ENCODE measurements at places on chromosomes 2 and 18.

GRCh38 chr2:23449831-23450331, 64.9 kb downstream of the KLHL29 start:
- DNase-seq = no peak

DNA sequence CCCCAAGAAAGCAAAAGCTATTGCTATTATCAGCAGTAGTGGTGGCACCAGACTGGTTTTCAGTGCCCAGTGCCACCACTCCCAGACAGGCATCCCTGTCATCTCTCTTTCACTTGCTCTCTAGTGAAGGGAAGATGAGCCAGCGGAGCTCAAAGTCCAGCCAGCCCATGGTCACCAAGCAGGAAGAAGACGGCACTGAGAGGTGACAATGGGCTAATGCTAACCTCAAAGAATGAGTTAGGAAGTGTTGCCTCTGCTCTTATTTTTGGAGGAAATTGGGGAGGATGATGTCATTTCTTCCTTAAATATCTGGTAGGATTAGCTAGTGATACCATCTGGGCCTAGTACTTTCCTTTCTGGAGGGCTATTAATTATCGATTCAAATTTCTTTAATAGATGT, 1.7 kb downstream of the SP140 start:
- DNase-seq = no peak

DNA sequence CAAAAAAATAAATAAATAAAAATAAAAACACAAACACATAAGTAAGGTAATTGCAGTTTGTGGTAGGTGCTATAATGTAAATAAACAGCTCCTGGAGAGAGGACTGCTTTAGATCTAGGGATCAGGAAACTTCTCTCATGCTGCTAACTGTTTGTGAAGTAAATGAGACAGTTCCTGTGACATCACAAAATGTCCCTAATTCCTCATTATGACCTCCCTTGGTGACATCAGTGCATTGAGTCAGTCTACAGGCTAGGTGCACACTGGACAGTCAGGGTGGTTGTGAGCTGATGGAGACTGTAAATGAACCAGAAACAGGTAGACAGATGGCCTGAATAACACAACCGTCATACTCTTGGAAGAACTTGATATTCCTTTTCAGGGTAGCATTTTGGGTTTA, 13.4 kb downstream of the ERICH2 start:
- DNase-seq = no peak

GRCh38 chr2:240705204-240705791, 13.6 kb downstream of the AQP12A start:
- DNase-seq = no peak

GRCh38 chr2:234031207-234031606, 19.3 kb upstream of the SPP2 start:
- no peak for DNase-seq

GRCh38 chr2:128622371-128622770, 303.7 kb upstream of the HS6ST1 start:
- DNase-seq = no peak

DNA sequence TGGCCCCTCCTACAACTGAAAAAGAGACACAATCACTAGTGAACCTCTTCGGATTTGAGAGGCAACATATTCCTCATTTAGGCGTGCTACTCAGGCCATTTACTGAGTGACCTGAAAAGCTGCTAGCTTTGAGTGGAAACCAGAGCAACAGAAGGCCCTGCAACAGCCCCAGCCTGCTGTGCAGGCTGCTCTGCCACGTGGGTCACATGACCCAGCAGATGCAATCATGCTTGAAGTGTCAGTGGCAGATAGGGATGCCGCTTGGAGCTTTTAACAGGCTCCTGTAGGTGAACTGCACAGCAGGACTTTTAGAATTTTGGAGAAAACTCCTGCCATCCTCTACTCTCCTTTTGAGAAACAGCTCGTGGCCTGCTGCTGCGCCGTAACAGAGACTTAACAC, 578.6 kb upstream of the RAB6C start:
- no peak for DNase-seq

DNA sequence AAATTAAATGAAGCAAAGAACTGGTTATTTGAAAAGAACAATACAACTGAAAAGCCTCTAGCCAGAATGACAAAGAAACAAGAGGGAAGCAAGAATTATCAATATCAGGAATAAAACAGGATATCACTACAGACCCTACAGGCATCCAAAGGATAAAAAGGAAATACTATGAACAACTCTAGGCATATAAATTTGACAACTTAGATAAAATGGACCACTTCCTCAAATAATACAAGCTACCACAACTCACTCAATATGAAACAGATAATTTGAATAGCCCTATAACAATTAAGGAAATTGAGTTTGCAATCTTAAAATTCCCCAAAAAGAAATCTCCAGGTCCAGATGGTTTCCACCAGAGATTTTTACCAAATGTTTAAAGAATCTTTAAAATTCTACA, 19.8 kb downstream of the RPRD1A start:
- DNase-seq = no peak

DNA sequence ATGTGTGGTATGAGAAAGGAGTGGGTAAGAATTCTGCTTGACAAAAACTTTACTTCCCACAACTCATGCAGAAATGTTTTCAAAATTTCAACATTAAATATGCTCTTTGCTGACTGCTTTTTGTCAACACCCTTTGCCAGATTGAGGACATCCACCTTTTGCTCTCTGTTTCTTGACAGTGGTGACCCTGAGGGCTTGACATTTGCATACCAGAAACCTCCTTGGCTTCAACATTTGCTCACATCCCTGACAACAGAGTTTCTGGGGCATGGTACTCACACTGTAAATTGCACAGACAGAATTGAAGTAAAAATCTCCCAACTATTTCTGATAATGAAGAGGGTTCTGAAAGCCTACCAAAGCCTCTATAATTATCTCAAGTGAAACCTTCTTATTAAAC, 95.7 kb downstream of the RND3 start:
- no peak for DNase-seq

- DNase-seq = no peak
Measured at GRCh38 chr2:69054431-69054830, 41.5 kb downstream of the ANTXR1 start.

DNA sequence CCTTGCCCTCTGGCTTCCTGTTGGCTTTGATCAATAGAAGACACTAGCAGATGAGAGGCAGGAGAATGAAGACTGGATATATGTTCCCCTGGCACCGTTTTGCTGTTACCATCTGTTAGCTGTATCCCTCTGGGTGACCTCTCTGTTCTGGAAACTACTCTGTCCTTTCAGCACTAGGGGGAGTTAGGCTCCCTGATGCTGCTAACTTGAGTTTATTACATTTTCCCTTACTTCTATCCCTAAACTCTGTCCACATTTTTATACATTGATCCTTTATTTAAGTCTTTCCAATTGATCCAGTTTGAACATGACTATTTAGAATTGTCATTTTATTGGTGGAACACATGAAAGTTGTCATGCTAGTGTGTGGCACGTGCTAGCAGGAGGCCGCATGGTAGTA, 1014.3 kb upstream of the CDH2 start:
- peak; percentile 43 for DNase-seq

- DNase-seq = no peak
Measured at GRCh38 chr2:150475479-150476250, 11.8 kb downstream of the RND3 start.

GRCh38 chr2:86017901-86018896, 87.5 kb downstream of the POLR1A start:
- no peak for DNase-seq

DNA sequence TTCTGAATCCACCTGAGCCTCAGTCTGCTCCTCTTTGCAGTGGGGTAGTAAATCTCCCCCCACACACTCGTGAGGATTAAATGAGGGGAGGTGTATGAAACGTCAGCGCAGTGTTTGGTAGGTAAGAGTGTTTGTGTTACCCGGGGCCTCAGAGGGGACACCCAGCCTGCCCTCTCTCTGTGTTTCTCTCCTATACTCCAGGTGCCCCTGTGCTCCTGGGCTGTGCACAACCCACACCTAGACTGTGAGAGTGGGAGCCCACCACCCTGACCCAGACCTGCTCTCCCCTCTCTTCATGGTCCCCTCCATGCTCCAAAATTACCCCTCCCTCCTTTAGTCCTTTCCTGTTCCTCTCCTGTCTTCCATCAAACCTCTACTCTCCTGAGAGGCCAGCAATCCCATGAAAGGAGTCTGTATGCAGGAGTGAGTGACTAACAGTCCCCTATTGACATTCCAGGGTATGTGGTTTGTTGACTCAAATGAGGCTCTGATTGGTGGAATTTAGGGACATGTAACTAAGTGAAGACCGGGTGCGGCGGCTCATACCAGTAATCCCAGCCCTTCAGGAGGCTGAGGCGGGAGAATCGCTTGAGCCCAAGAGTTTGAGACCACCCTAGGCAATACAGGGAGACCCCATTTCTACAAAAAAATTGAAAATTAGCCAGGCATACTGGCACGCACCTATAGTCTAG, 10.4 kb downstream of the CIB4 start:
- DNase-seq = no peak

DNA sequence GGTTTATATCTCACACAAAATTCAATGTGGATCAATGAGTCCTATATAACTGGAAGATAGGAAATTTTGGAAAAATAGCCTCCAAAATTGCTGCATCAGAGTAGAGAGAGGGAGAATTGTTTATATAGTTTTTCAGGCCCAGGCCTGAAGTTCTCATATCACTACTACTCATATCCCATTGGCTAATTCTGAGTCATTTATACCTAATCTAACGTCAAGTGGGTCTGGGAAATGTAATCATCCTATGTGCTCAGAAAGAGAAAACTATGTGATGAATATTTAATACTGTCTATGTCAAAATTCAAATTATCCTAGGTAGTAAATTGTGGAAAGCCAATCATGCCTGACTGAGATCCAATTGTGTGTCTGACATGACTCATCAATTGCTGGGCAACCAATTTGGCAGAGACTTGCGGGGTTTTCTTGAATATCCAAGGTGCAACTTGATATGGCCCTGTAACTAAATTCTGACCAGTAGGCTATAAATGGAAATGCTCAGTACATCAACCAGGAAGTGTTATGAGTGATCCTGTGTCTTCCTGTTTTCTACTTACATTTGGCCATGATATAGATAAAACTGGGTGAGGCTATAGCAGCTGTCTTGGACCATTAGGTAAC, 744.4 kb downstream of the KCNJ3 start:
- no peak for DNase-seq

DNA sequence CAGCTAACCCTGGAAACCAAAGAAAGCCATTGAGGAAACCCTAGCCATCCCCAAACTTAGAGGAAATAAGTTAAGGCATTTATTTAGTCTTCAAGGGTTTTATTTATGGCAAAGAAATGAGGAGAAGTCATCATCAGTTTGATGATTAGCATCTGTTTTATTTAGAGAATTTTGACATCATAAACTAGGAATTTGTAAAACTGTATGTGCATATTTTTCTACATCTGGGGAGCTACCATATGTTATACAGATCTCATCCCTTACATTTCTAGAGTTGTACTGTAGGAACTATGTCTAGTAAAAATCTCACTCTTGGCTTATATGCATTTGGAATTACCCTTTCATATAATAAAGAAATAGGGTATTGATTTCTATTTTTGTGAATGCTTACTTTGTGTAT, 48.7 kb downstream of the FMNL2 start:
- DNase-seq = no peak

GRCh38 chr2:107068069-107068916, 182.3 kb upstream of the ST6GAL2 start:
- DNase-seq = no peak

- DNase-seq = no peak
Measured at GRCh38 chr2:14752295-14752694, 119.8 kb downstream of the LRATD1 start.

GRCh38 chr2:237073552-237073951, 12.1 kb upstream of the COPS8 start:
- DNase-seq = no peak

DNA sequence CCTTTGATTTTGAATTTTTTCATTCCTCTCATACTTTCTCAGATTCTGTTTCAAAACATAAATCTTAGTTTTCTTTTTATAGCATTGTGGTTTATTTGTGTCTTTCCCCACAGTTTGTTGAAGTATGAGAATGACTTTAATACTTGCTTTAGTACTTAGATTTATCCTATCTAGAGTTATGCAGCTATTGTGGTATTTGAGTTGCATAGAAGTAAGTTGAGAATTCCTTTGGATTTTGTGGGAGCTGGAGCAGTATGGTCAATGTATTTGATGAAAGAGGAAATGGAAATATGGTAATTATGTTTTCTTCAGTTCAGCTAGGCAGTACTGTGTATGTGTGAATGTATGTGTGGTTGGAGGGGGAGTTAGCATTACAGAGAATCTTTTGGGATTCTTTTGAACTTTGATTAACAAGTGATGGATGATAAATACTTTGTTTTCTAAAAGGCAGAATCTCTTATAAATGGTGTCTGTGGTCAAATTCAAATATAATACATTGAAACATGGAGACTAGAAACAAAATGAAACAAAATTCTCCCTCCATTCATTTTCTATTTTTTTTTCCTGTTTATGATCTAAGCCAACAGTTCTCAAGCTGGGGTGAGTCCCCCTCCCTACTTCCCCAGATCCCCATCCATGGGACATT, 3.0 kb downstream of the ACVR2A start:
- DNase-seq = no peak

- DNase-seq = no peak
Measured at GRCh38 chr2:241123816-241124536, 21.9 kb upstream of the MTERF4 start.

DNA sequence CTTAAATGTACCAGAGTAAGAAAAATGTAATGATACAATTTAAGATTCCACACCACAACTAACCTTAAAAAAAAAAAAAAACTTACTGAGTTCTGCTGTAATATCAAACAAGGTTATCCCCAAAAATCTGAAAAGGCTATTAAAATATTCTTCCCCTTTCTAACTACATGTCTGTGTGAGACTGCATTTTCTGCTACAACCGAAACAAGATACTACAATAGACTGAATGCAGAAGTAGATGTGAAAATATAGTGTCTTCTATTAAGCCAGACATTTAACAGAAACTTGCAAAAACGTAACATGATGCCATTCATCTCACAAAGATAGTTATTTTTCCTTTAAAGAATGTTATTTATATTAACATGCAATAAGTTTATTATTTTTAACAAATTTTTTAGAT, 16.2 kb downstream of the SS18 start:
- no peak for DNase-seq

- no peak for DNase-seq
Measured at GRCh38 chr2:225274751-225275150, 124.8 kb upstream of the NYAP2 start.

GRCh38 chr2:227349989-227350612, 25.1 kb downstream of the MFF start:
- DNase-seq = no peak

DNA sequence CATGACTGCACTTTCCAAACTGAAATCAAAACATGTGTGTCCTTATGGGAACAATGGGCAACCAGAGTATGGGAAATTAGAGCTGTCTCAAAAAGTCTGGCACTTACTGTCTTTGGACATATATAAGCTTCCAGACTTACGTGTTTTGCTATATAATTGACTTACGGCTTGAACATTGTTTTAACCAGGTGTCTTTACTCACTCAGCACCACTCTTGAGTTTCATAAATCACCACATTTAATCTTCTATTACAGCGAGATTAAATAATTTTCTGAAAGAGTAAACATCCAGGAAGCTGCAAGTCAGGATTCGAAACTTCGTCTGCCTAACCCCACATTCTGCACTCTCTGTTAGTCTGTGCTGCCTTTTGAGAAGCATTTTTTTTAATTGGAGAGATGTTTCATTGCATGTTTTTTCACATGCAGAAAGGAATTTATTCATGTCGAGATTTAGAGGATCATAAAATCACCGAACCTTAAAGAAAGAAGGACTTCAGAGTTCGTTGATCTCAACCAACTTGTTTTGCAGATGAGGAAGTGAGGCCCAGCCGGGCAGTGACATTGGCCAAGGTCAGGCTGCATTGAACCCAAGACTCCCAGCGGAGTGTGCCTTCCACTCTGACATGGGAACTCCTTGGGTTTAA, 137.3 kb downstream of the SETBP1 start:
- DNase-seq = no peak
